ENCODE measurements at places on chromosomes 12 and 14. TPM values are rescaled to one million over a fixed set of nuclear protein-coding genes. Genes with fewer than 3 reads are reported as not detected.

The NRL gene
- total RNA-seq, result 6.1 TPM

The EGLN3 gene
- 11.4 TPM for total RNA-seq

The LRFN5 gene
- 0.41 TPM for total RNA-seq

The TIMELESS gene
- 4.4 TPM for total RNA-seq

The MVK gene
- 4.7 TPM for total RNA-seq

The TMEM116 gene
- 13.9 TPM for total RNA-seq

The SIX6 gene
- total RNA-seq, result not detected

The SMIM41 gene
- total RNA-seq, result 1.8 TPM

The HOXC12 gene
- total RNA-seq, result not detected

The SMCO2 gene
- total RNA-seq, result not detected

The DAAM1 gene
- total RNA-seq, result 35.9 TPM

The CCDC196 gene
- not detected for total RNA-seq

The PMEL gene
- not detected for total RNA-seq

The TMCC3 gene
- 12.4 TPM for total RNA-seq

The TFCP2 gene
- 10.6 TPM for total RNA-seq

The STYK1 gene
- total RNA-seq, result not detected

The CCDC177 gene
- not detected for total RNA-seq

The FMNL3 gene
- 37.4 TPM for total RNA-seq

The BMAL2 gene
- 5.8 TPM for total RNA-seq

The APOF gene
- not detected for total RNA-seq

The EXOC3L4 gene
- not detected for total RNA-seq

The PAPLN gene
- total RNA-seq, result 10.2 TPM

The YY1 gene
- 42.8 TPM for total RNA-seq

The AKT1 gene
- total RNA-seq, result 158 TPM

The APOLD1 gene
- total RNA-seq, result 70.7 TPM

The GPRC5D gene
- total RNA-seq, result not detected

The MYF6 gene
- not detected for total RNA-seq

The DDN gene
- not detected for total RNA-seq

The CRACR2A gene
- total RNA-seq, result 2.2 TPM

The AMHR2 gene
- total RNA-seq, result not detected

The CIROP gene
- total RNA-seq, result 1.1 TPM

The INSM2 gene
- total RNA-seq, result not detected

The OVCH1 gene
- total RNA-seq, result 3.0 TPM

The BBS10 gene
- 9.3 TPM for total RNA-seq

The LBHD2 gene
- not detected for total RNA-seq

The NGB gene
- total RNA-seq, result not detected

The B3GNT4 gene
- 2.4 TPM for total RNA-seq

The ZFHX2 gene
- total RNA-seq, result 0.49 TPM

The FAM181A gene
- total RNA-seq, result not detected

The SYNE3 gene
- total RNA-seq, result 43.4 TPM

The DPY19L2 gene
- 13.5 TPM for total RNA-seq

The CLEC2D gene
- total RNA-seq, result 30.8 TPM

The FAM90A1 gene
- total RNA-seq, result not detected

The HOXC6 gene
- not detected for total RNA-seq

The PPP1R1A gene
- 3.3 TPM for total RNA-seq

The TAS2R46 gene
- 3.0 TPM for total RNA-seq

The RFX4 gene
- not detected for total RNA-seq

The SOAT2 gene
- total RNA-seq, result 0.99 TPM

The HOXC4 gene
- not detected for total RNA-seq

The CRIP2 gene
- 307 TPM for total RNA-seq

The TAS2R7 gene
- total RNA-seq, result not detected

The AVPR1A gene
- 4.3 TPM for total RNA-seq

The TCP11L2 gene
- total RNA-seq, result 23.1 TPM

The CRIP1 gene
- 325 TPM for total RNA-seq
